ENCODE measurements at places on chromosomes 7 and 10.
A peak's percentile ranks its signal among the peaks of the same experiment; 100 is the strongest.

DNA sequence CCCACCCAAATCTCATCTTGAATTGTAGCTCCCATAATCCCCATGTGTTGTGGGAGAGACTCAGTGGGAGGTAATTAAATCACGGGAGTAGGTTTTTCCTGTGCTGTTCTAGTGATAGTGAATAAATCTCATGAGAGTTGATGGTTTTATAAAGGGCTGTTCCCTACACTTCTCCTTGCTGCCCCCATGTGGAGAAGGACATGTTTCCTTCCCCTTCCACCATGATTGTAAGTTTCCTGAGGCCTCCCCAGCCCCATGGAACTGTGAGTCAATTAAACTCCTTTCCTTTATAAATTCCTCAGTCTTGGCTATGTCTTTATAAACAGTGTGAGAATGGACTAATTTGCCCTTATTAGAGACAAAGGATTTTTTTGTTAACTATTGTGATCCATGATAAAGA, 48.5 kb upstream of the MKX start:
- DNase-seq: no peak
- no peaks in the 10 kb centered on the region for H3K36me3 ChIP-seq
- no peak overlapping the region for H3K27ac ChIP-seq

DNA sequence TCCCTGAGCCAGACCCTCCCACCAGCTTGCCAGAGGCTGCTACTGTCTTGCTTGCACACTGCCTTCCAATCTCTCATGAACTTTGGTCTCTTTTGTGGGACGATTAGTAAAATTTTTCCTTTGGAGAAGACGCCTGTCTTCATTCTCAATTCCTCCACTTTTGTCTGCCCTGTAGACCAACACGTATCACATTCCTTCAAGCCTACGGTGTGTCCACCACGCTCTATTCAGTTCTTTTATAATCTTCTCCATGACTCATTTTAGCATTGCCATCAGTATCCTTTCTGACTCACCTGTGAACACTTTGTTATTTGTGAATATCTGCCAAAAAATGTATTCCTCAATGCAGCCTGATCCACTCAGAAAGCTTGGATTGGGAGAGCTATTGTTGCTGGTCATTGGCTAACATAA, 1.4 kb downstream of the GIMAP5 start:
- peak overlapping the region; percentile 85 for H3K27ac ChIP-seq
- peaks cover 54% of the 10 kb centered on the region for H3K4me1 ChIP-seq
- no peak for DNase-seq
- no peaks in the 10 kb centered on the region for H3K27me3 ChIP-seq

- H3K4me3 ChIP-seq: no peak overlapping the region
- H3K36me3 ChIP-seq: no peaks in the 10 kb centered on the region
- no peak for DNase-seq
- H3K27me3 ChIP-seq: no peaks in the 10 kb centered on the region
Observed at GRCh38 chr7:36312064-36312914, 77.4 kb upstream of the ANLN start.

- no peak for DNase-seq
- H3K4me1 ChIP-seq: no peaks in the 10 kb centered on the region
- H3K36me3 ChIP-seq: no peaks in the 10 kb centered on the region
- peaks cover 4% of the 10 kb centered on the region for H3K27me3 ChIP-seq
- H3K27ac ChIP-seq: no peak overlapping the region
- no peak overlapping the region for H3K4me3 ChIP-seq
Observed at GRCh38 chr10:23065181-23065948, 30.0 kb upstream of the MSRB2 start.

- no peak overlapping the region for H3K27ac ChIP-seq
- no peak for DNase-seq
- H3K4me1 ChIP-seq: no peaks in the 10 kb centered on the region
- no peaks in the 10 kb centered on the region for H3K27me3 ChIP-seq
- no peak overlapping the region for H3K4me3 ChIP-seq
Observed at GRCh38 chr7:107024906-107025305, 19.6 kb upstream of the PRKAR2B start.

GRCh38 chr7:45001138-45001694, 1.2 kb downstream of the CCM2 start:
- peak; percentile 46 for DNase-seq
- H3K4me1 ChIP-seq: peaks cover 18% of the 10 kb centered on the region
- H3K4me3 ChIP-seq: peak overlapping the region; percentile 77
- no peaks in the 10 kb centered on the region for H3K36me3 ChIP-seq
- H3K27me3 ChIP-seq: no peaks in the 10 kb centered on the region
- H3K27ac ChIP-seq: peak overlapping the region; percentile 86

GRCh38 chr10:97781618-97782331, 10.0 kb upstream of the SFRP5 start:
- H3K36me3 ChIP-seq: no peaks in the 10 kb centered on the region
- H3K4me3 ChIP-seq: peak overlapping the region; percentile 7

- H3K36me3 ChIP-seq: no peaks in the 10 kb centered on the region
- no peak overlapping the region for H3K4me3 ChIP-seq
Observed at GRCh38 chr10:70891627-70892026, 3.3 kb upstream of the PCBD1 start.

- H3K4me3 ChIP-seq: no peak overlapping the region
- H3K27me3 ChIP-seq: no peaks in the 10 kb centered on the region
- no peak overlapping the region for H3K27ac ChIP-seq
- no peak for DNase-seq
- H3K4me1 ChIP-seq: no peaks in the 10 kb centered on the region
Observed at GRCh38 chr7:36871863-36872262, 147.6 kb upstream of the AOAH start.

DNA sequence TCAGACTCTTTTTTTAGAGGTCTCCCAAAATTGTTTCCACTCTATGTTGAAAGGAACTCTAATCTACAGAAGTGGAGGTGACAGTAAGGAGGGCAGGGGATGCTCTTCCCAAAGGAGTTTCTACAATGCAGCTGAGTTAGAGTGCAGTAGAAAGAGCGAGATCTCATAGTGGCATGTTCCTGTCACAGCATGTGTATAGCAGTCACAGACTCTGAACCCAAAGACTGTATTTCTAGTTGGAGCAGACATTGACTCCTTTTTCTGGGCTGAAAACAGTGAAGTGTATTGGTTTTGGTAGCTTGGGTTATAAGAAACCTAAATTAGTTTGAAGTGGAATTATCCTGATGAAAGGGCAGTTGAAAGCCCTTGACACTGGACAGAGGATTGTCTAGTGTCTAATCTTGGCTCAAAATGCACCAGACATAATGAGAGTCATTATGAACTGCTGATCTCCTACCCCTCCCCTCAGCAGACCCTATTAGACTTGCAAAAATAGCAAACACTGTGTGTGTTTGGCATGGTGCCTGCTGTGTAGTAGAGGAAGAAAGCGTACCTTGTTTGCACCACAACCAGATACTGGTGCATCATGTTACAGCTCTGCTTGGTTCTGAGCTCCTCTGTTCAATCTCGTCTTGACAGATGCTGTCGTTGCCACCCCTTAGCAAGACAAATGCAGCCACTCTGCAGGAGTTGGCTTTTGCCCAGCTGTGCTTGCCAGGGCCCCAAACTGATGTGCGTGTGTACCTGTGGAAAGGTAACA, 336.0 kb downstream of the AUTS2 start:
- no peaks in the 10 kb centered on the region for H3K36me3 ChIP-seq
- H3K4me1 ChIP-seq: no peaks in the 10 kb centered on the region
- no peak overlapping the region for H3K27ac ChIP-seq
- no peak overlapping the region for H3K4me3 ChIP-seq

DNA sequence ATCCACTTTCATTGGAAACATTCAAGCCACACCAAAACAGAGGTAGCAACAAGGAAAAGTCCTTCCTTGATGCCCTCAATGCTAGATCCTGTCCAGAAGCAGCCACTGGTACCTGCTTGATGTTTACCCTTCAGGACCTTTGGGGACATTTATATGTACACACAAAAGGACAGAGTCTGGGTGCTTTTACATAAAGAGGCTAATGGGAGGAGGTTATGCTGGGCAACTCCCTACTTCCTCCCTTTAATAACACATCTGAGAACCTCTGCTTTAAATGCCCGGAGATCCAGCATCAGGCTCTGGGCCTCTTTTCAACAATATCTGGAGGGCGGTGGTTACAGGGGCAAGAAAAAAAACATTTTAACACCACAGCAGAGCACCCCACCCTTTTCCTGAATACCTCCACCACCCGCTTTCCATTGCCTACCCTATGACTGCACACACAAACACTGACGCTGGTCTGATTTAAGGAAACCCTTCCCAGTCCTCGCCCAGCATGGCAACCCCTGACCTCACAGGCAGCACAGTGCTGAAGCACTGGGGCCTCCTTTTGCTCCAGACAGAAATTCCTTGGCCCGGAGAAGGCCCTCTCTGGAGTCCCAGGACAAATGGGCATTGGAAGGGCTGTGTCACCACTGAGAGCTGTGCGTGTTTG, 39.3 kb upstream of the DUSP5 start:
- no peak overlapping the region for H3K4me3 ChIP-seq
- peaks cover 26% of the 10 kb centered on the region for H3K4me1 ChIP-seq
- H3K27ac ChIP-seq: no peak overlapping the region
- no peak for DNase-seq
- no peaks in the 10 kb centered on the region for H3K27me3 ChIP-seq

DNA sequence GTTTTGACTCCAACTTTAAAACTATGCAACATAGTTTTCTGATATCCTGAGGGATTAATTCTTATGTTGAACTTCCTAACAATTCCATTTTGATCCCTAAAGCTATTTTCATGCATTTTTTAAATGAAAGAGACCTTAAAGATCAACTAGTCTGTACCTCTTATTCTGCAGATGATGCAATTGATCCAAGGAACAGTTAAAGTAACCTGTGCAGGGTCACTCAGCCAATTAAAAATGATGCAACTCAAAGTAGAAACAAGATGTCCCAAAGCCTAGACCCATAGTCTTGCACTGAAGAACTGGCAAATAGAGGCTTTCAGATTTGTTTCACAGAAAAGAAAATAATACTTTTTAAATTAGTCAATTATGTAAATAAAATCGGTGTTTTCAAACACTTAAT, 86.3 kb downstream of the IMMP2L start:
- H3K4me1 ChIP-seq: no peaks in the 10 kb centered on the region
- H3K27me3 ChIP-seq: no peaks in the 10 kb centered on the region
- no peak overlapping the region for H3K27ac ChIP-seq
- DNase-seq: no peak
- no peak overlapping the region for H3K4me3 ChIP-seq

DNA sequence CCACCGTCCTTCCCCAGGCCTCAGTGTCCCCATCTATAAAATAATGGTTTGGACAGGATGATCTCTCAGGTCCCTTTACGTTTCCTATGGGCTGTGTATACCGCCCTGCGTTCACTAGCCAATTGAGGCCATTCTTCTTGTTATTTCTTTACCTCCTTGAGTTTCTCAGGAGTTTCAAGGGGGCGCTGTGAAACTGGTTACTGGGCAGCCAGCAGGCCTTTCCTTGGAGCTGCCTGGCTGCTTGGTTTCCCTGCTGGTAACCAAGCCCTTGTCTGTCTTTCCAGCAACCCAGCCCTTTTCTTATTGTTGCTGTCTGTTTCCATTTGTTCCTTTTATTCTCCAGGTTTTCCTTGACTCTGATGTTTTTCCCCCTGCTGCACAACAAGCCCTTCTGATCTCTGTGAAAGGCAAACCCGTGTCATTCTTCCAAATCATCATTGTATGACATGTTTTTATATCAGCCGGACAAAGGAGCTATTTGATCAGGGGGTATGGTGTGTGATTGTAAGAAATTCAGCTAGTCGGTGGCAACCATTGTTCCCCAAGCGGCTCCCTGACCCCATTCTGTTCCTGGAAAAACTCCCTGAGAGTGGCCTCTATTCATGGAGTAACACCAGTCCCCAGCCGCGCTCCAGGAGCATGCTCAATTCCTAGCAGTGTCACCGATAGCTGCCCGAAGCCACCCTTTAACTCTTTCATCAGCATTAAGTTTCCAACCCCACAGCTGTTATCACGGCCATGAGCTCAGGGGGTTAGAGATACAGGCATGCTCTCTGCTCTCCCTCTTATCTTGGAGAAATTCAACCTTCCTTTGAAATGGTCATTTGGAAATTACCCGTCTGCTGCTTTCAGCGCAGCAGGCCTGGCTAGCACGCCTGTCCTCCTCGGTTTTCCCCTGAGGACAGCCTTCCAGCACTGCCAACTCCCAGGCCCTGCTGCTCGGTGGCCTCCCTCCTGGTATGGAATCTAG, 26.6 kb downstream of the FGF8 start:
- H3K27me3 ChIP-seq: no peaks in the 10 kb centered on the region
- H3K27ac ChIP-seq: no peak overlapping the region
- no peak overlapping the region for H3K4me3 ChIP-seq
- no peaks in the 10 kb centered on the region for H3K4me1 ChIP-seq
- H3K36me3 ChIP-seq: no peaks in the 10 kb centered on the region
- DNase-seq: no peak

- no peak for DNase-seq
- no peaks in the 10 kb centered on the region for H3K27me3 ChIP-seq
- no peaks in the 10 kb centered on the region for H3K36me3 ChIP-seq
- H3K4me3 ChIP-seq: no peak overlapping the region
- no peaks in the 10 kb centered on the region for H3K4me1 ChIP-seq
Observed at GRCh38 chr10:78900715-78901430, 167.9 kb upstream of the ZMIZ1 start.

DNA sequence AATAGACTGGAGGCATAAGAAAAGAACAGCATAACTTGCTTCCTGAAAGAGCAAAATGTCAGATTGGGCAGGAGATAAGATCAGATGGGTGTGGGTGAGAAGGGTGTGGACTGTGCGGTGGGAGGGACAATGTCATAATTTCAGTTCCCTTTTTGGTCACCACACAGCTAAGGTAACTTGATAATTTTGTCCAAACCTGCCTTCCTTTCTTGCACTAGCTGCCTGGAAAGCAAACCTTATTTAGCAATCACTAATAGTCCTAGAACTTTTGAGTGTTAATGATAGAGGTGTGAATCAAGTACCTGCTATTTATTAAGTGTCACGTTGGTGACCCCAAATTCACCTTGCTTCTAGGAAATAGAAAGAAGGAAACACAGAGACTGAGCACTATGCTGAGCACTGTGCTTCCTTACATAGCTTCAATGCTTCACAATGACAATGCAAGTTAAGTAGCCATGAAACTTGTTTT, 72.4 kb upstream of the SP4 start:
- H3K4me3 ChIP-seq: peak overlapping the region; percentile 6
- H3K4me1 ChIP-seq: peaks cover 36% of the 10 kb centered on the region
- H3K27me3 ChIP-seq: no peaks in the 10 kb centered on the region
- DNase-seq: peak; percentile 39

DNA sequence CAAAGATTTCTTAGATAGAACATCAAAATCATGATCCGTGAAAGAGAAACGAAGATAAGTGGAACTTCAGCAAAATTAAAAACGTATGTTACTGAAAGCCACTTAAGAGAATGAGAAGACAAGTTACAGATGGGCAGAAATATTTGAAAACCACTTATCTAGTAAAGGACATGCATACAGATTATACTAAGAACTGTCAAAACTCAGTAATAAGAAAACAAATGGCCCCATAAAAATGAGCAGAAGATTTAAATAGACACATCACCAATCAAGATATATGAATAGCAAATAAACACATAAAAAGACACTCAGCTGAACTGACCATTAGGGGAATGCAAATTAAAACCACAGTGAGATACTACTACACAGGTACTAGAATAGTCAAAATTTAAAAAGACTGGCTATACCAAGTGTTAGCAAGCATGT, 343.7 kb downstream of the PTEN start:
- no peaks in the 10 kb centered on the region for H3K36me3 ChIP-seq
- no peaks in the 10 kb centered on the region for H3K27me3 ChIP-seq
- H3K4me3 ChIP-seq: no peak overlapping the region
- H3K27ac ChIP-seq: no peak overlapping the region
- H3K4me1 ChIP-seq: no peaks in the 10 kb centered on the region

All from effector memory CD4-positive, alpha-beta T cell (primary cell).